ENCODE measurements at places on chromosomes 3 and 15.

DNA sequence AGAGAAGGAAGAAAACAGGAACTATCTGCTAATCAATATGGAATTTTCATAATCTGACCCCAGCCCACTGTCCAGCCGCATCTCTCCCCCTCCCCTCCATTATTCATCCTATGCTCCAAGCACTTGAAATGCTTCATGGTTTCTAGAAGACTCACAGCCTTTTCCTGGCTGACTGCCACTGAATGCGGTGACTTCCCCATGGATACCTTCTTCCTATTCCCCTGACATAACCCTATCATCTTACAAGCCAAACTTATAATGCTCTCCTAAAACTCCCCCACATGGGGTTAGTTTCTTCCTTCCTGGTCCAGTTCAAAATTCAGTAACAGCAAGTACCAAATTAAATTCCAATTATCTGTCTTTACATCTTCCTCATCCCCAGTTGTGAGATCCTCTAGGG, 31.2 kb upstream of the PTX3 start:
- DNase-seq: no peak

DNA sequence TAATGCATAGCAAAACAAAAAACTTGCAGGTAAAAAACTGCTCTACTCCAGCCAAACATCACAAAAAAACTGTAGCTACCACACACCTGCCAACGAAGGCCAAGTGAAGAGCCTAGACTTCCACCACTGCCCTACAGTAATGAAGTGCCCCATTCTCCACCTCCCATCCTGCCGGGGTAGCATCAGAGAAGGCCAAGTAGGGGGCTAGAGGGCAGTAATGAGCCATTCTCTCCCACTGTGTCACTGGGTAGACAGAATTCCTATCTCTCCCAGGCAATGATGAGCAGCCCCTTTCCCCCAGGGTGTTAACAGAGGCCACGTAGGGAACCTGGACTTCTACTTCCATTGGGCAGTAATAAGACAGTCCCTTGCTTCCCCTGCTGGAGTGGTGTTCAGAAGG, 9.5 kb downstream of the SEC22C start:
- DNase-seq: peak; percentile 3

GRCh38 chr3:43185274-43185982, 79.5 kb upstream of the POMGNT2 start:
- no peak for DNase-seq

GRCh38 chr3:115146418-115147328, at the start of gene ZBTB20:
ZBTB20 (minus strand) TSS chr3:115147288.
- DNase-seq: peak; percentile 89

- no peak for DNase-seq
Measured at GRCh38 chr3:78745847-78746246, 1022.0 kb downstream of the ROBO1 start.

Data from NCI-H146 (cell line).